BE2C (cell line): ENCODE measurements at places on chromosomes 4 and X.

- no peak for DNase-seq
Measured at GRCh38 chrX:129719268-129719667, 19.5 kb upstream of the XPNPEP2 start.

GRCh38 chrX:131288738-131289511 lies at the start of gene IGSF1:
Gene IGSF1, minus strand, starts transcription at chrX:131289306. Its CDS starts 2,632 bp downstream, at chrX:131286674.
- DNase-seq: peak; percentile 31

DNA sequence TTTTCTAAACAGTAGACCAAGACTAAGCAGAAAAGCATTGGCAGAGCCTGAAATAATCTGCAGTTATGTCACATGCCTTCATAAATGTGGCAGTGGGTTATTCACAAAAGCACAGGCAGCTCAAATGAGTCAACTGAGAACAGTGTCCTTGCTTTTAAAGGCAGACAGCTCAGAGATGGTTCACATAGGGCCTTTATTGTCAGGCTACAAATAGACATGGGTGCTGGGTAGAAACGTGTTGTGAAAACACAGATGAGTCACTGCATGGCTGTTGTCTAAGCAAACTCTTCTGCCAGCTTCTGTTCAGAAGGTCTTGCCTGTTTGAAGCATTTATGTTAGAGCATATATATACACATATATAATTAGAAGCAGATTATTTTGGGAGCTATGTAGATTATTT lies 118.0 kb downstream of the SLC4A4 start:
- no peak for DNase-seq

- no peak for DNase-seq
Measured at GRCh38 chr4:87080462-87080861, 140.0 kb downstream of the KLHL8 start.

GRCh38 chr4:168884251-168885124 lies 125.6 kb downstream of the CBR4 start:
- DNase-seq: no peak

DNA sequence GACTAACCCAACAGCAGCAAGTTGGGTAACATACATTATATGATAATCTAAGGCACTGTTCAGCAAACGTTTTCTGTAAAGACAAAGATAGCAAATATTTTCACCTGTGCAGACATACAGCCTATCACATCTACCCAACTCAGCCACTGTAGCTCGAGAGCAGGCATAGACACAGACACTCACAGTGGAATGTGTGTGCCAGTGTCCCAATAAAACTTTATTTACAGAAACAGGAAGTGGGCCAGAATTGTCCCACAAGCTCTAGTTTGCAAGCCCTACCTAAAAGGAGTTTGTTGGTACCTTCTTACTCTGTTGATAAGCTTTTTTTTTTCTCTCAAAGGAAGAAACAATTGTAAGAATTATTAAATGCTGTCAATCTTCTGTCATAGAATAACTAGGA lies 11.9 kb upstream of the FAM9A start:
- no peak for DNase-seq
